Fibroblast of skin of left biceps (primary cell): ENCODE measurements at places on chromosomes 16 and 17.

DNA sequence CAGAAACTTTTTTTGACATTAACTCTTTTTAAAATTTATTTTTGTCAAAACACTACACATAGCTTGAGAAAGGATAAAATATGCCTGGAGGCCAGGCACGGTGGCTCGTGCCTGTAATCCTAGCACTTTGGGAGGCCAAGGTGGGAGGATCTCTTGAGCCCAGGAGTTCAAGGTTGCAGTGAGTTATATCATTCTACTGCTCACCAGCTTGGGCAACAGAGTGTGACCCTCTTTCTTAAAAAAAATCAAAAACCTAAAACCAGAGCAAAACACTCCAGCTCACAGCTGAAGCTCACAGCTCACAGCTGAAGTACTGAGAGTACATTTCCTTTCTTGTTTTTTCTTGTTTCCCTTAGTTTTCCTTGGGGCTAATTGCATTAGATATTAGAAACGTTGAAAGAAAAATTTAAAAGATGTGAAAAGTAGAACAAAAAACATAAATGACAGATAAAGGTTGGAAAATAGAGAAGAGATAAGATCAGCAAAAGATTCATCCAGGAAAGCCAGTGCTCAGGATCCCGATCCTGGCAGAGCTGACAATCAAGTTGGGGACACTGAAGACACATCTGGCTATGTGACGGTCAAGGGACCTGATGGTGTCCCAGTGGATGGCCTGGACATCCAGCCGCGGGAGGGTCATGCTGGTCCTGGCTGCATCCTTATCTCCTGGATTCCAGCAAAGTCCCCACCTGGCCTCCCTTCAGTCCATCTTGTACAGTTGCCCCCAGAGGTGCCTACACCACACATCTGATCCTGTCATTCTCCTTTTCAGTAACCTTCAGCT is 9.8 kb downstream of the CHST6 start:
- no peak for DNase-seq

DNA sequence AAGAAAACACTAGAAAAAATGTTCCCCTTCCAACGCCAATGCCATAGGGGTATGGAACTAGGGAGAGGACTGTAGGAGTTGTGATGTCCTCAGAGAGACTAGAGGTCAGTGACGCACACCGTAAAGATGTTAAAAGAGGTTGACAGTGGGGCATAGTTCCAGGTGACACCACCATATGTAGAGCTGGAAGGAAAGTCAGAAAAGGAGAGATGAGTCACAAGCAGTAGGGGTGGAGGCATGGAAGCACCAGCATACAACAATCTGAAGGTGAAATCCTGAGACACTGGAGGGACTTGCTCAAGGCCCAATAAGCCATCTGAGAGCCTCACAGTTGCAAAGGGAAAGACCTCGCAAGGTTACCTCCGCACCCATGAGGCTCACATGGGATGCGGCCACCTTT is 76.0 kb downstream of the ZNF18 start:
- DNase-seq, result no peak

- DNase-seq, result no peak
Observed at GRCh38 chr16:19131825-19132218, 18.1 kb downstream of the ITPRIPL2 start.

- DNase-seq, result no peak
Observed at GRCh38 chr16:77290451-77291115, 91.4 kb downstream of the SYCE1L start.

DNA sequence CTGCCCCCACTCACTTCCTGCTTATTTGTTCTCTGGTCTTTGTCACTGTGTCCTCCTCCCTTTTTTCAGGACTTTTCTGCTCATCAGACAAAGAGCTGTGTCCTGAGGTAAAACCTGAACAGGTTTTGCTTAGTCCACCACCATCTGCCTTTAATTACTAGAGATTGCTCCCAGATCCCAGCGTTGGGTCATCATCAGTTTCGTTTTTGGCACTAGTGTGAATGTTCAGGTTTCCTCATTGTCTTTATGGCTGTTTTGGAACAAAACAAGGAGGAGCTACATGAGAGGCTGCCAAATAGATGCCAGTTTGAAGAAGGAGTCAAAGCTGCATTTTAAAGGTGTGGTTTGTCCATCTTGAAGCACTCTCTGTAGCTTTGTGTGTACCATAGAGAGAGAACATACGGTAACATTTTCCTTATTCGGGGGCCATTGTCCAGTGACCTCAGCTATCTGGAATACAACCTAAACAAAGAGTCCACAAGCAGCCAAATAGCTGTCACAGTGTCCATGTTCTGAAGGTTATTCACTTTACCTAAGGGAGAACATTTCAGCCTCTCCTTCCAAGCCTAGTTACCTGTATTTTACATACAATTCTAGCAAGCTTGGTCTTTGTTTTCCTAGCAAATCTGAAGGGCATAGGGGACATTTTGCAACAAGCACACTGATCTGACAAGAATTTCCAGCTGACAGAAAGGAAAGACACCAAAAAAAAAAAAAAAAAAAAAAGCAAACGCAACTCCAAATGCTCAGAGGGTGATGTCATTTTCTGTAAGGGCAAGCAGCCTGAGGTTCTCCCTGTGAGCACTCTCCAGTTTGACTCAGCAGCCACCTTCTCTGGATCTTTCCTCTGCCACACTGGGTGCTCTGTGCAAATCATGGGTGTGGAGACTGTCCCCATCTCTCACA is 196.1 kb downstream of the NTN1 start:
- DNase-seq, result no peak

DNA sequence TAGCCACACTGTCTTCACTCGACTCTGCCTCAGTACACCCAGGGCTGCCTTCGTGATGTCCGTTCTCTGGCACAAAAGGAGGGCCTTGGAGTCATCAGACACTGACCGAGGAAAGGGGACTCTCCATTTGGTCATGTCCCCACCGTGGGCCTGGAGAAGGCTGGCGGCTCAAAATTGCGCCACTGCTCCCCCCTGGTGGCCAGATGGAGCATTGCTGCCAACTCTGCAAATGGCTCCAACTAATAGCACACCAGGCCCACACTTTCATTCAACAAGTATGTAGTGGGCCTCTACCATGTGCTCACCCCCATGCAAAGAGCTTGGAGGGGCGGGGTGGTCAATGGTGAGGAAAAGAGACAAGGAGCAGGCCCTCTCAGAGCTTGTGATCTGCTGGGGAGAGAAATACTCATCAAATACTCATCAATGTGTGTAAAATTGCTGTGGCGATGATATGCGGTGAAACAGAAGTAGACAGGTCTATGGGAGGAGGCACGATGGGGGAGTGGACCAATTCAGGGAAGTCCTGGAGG is 5.2 kb upstream of the GRIN2C start:
- DNase-seq, result no peak

DNA sequence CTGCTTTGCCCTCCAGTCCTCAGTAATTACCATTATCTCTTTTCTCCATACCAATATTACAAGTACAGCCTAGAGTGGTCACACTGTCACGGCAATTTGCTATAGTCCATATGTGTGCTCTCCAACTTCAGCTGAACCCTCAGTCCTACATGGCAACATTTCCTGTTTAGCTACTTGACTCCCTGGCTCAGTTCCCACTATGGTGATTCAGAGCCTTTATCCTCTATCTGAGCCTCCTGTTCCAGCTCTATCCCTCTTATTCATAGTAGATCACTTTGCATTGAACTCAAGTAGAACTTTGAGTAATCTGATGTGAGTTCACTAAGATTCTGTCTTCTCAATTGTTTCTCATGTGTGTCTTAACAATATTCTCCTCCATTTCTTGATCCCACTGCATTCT is 43.7 kb upstream of the GOSR1 start:
- peak; percentile 56 for DNase-seq

DNA sequence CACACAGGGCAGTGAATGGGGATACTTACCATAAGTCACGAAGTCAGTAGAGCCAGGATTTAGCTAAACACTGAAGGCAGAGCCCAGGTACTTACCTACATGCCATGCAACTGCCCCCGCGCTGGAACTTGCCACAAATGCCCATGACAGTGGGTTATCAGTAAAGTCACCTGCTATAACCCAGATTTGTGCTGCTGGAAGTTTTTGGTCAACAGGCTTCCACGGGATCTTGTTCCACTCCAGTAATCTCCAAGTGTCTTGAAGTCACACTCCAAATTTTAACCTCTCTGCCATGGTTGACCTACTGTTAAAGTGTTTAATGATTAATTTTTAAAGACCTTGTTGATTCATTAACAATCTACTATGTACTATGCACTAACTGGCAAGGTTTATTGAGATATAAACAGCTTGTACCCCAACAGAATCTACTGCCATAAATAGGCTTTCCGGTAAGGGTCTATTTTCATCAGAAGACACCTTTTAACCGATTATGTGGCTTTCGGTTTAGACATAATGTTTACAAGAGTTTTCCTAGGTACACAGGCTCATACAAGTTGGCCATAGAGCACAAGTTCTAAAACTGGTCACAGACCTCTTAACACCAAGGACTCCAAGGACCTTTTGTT is 6.3 kb upstream of the SLC5A11 start:
- no peak for DNase-seq

- DNase-seq, result no peak
Observed at GRCh38 chr17:17633310-17633709, 41.8 kb upstream of the PEMT start.

- DNase-seq, result no peak
Observed at GRCh38 chr17:40515011-40515410, 13.6 kb upstream of the TNS4 start.

- DNase-seq, result peak; percentile 15
Observed at GRCh38 chr16:54655121-54655590, 275.5 kb upstream of the IRX5 start.

DNA sequence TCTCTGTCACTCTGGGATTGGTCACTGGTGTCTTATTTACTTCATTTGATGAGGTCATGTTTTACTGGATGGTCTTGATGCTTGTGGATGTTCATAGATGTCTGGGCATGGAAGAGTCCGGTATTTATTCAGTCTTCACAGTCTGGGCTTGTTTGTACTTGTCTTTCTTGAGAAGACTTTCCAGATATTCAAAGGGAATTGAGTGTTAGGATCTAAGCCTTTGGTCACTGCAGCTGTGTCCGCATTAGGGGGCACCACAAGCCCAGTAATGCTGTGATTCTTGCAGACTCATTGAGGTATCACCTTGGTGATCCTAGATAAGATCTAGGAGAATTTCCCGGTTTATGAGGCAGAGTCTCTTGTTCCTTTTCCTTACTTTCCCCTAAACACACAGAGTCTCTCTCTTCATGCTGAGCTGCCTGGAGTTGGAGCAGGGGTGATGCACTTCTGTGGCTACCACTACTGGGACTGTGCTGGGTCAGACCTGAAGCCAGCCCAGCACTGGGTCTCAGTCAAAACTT is 214.7 kb downstream of the SPECC1 start:
- no peak for DNase-seq

DNA sequence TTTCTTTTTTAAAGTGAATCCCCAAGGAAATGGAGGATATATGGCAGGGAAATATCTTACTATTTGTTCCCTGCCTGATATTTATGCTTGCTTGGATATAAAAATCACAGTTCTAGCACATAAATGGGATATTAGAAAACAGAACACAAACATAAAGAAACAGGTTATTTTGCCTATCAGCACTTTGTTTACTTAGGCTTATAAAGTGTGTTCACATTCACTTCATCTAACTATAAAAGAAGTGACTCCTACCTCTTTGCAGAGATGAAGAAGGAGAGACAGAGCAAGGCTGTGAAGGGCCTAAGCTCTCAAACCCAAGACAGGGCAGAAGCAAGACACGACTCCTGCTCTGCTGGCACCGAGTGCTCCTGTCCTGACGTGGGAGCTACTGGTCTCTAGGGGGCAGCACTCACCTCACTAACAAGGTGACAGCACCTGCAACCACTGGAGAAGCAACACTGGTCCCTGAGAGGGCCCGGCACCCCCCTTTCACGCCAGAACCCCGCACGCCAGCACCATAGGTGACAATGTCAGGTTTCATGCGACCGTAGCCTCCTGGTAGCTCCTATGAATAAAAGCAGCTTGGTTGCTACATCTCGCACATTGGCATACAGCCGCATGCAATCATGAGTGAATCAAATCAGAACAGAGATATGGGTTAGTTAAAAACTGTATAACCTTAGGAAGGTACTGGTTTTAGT is 32.0 kb downstream of the MBTPS1 start:
- DNase-seq, result no peak

DNA sequence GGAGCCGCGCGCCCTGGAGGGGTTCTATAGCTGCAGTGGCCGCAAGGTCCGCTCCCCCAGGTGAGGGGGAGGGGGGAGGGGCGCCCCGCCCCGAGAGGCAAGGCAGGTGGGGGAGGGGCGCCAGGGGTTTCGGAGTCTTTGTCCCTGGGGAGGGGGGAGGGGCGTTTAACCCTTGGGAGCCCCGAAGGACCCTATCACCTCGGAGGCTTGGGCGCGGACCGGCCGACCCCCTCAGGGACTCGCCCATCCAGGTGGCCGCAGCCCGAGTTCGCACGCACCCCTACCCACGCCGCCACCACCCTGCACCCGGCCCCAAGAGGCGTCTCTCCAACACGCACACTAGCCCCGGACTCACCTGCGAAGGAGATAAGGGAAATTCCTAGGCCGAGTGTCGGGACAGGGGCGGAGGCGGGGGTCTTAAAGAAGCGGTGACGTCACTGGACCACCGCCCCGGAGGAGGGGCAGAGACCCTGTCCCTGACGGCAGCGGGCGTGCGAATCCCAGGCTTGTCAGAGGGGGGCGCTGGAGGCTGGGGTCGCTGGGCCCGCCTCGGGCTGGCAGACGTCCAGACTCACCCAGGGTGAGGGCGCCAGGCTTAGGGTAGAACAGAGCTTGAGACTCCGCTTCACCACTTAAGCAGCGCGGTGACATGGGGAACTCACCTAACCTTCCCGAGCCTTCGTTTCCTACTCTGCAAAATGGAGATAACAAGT is at the start of gene CLDN6:
CLDN6 (minus strand) TSS at position 390 of the 713 bp plus-strand sequence. CDS start 2,162 bp downstream, outside the sequence.
- DNase-seq, result no peak

- DNase-seq, result no peak
Observed at GRCh38 chr16:70699696-70700095, 13.8 kb upstream of the MTSS2 start.

GRCh38 chr17:81518785-81519283 is 6.2 kb upstream of the ACTG1 start:
- DNase-seq, result no peak

DNA sequence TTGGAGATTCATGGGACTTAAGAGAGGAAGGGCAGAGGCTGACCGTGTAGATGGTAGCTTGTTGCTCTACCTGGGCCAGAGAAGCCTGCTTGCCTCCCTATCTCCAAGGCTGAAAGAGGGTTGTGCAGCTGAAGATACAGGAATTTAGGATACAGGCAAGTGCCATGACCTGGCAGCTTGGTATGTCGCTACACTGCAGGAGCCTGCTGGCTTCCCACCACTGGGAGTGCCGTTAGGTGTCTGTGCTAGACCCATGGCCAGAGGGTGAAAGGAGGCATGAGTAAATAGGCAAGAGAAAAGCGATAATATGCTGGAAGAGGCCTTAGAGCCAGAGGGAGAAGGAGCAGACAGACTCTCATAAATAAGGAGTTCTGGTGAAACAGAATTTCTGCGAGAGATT is 10.6 kb downstream of the NAA60 start:
- no peak for DNase-seq
